Astrocyte (in vitro differentiated cells and primary cell): ENCODE measurements at places on chromosomes 12 and 14.

- no peak for DNase-seq
These were observed 21.9 kb downstream of the TMEM132C start for GRCh38 chr12:128288896-128289295.

GRCh38 chr14:67490196-67490595, 1.7 kb upstream of the TMEM229B start:
- DNase-seq = no peak

GRCh38 chr12:122423258-122424165, 1.0 kb upstream of the CLIP1 start:
- DNase-seq = peak; percentile 49

- DNase-seq = peak; percentile 23
These were observed 229.3 kb upstream of the LHX5 start for GRCh38 chr12:113700943-113701342.

DNA sequence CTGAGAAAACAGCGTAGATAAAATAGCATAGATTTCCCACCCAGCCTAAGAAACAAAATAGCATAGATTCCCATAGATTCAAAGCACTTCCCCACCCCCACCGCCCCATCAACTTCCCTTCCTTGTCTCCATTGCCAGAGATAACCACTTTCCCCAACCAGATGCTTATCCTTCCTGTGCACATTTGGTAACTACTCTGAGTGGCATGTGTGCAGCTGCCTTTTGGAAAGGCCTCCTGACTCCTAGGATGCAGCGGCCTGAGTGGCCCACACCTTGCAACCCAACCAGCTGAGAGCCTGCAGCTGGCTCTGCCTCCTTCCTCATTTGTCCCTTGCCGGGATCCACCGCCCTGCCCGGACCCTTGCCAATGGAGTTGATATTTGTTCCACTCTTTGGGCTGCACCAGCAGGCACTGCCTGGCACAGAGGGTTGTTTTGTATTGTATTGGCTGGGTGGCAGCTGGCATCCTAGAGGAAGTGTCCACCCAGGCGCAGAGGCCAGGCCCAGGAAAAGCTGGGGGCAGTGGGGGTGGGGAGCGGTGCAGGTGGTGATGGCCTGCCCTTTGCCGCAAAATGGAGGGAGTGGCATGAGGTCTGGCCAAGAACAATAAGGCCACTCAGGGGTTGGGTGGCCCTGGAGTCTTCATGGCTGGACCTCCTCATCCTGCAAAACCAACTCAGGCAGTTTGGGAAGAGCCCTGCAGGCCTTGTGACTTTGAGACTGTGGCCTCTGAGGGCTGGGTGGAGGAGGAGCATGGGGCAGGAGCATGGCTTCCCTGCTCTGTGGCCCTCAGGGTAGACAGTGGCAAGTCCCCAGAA, 4.9 kb downstream of the SLC48A1 start:
- DNase-seq = no peak

- no peak for DNase-seq
These were observed 120.2 kb downstream of the SAMD4A start for GRCh38 chr14:54686871-54687749.

DNA sequence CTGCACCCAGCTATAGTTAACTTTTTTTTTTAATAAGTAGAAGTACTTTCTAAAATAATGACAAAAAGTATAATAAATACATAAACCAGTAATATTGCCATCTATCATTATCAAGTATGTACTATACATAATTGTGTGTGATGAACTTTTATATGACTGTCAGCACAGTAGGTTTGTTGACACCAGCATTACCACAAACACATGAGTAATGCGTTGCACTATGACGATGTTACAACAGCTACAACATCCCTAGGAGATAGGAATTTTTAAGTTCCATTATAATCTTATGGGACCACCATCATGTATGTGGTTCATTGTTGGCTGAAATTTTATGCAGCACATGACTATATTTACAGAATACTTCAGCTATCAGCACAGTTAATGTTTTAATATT, 62.9 kb upstream of the VSX2 start:
- no peak for DNase-seq

DNA sequence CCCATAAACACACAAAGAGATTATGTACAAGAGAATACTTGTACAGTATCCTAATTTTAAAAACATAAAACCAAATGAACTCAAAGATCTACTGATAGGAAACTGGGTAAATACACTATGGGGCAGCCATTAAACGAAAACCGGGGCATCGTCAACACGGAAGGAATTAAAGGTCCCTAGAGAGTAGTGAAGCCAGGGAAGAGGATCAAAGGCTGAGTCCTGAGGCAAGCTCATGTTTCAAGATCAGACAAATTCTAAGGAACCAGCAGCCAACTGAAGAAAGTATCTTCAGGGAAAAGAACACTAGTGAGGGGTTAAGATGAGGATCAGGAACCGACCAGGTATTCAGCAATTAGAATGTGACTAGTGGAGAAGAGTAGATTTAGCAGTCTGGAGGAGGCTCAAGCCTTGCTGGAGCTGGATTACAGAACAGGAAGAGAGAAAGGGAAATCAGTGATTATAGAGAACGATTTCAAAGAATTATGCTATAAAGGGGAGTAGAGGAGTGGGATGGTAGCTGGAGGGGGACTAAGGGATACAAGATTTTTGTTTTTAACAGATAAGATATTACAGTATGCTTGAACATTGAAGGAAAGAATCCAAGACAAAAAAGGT, 23.7 kb downstream of the SEL1L start:
- DNase-seq = no peak

DNA sequence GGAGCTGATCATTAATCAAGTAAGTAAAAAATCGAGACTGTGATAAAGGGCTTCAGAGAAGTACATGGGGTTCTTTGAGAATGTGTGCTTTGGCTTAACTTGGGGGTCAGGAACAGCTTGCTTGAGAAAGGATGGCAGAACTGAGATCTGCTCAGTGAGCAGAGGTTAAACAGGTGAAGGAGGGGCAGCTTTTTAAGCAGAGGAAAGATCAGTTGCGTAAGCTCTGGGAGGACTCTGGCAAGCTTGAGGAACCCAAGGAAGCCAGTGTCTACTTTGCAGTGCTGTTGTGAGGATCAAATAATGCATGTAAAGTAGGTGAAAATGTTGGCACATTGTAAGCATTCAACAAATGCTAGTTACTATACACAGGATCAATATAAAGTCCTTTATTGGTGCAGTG, 30.6 kb downstream of the WIF1 start:
- no peak for DNase-seq

GRCh38 chr12:103546959-103547358, 40.1 kb upstream of the STAB2 start:
- no peak for DNase-seq

DNA sequence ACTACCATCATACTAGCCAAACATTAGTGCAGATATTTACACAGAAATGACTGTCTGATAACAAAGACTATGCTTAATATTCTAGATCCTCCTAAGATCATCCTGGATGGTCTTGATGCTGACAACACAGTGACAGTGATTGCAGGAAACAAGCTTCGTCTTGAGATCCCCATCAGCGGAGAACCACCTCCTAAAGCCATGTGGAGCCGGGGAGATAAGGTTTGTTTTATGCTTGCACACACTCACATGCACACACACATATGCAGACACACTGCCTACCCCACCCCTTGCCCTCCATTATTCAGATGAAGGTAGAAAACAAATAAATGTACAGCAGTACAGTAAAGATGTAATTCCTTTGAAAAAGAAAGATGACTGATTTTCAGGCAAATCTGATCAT, 44.4 kb upstream of the CHPT1 start:
- DNase-seq = no peak

DNA sequence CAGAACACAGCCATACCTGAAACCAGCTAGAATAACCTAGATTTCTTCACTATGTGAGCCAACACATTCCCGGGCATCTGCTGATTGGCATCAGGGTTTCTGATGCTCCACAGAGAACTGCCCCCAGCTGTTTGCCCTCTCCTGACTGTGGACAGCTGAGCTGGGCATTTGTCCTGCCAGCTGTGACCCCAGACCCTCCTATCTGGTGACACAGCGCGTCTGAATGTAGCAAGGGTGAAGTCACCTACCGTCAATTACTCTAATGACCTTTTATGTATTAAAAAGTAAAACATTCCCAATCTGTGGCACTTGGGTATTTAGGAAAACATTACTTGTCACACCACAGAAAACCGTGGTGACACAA, 29.7 kb upstream of the SFSWAP start:
- no peak for DNase-seq

GRCh38 chr12:57887631-57888408, 41.3 kb upstream of the CTDSP2 start:
- peak; percentile 66 for DNase-seq

DNA sequence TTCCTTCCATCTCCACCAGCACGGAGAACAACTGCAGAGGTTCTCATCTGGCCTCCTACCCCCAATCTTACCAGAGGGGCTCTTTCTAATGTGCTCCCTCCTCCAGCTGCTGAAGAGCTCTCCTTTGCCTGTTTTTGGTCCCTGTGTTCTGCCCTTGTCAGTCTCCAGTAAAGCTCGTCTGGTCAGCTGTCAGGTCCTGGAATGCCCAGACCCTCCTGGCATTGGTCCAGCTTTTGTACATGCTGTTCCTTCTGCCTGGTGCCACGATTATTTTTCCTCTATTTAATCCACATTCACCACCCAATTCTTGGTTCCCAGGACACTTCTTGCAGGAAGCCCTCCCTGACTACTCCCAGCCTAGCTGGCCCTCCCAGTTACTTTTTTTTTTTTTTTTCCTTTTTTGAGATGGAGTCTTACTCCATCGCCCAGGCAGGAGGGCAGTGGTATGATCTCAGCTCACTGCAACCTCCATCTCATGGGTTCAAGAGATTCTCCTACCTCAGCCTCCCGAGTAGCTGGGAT, 6.5 kb downstream of the SLC8B1 start:
- DNase-seq = no peak

DNA sequence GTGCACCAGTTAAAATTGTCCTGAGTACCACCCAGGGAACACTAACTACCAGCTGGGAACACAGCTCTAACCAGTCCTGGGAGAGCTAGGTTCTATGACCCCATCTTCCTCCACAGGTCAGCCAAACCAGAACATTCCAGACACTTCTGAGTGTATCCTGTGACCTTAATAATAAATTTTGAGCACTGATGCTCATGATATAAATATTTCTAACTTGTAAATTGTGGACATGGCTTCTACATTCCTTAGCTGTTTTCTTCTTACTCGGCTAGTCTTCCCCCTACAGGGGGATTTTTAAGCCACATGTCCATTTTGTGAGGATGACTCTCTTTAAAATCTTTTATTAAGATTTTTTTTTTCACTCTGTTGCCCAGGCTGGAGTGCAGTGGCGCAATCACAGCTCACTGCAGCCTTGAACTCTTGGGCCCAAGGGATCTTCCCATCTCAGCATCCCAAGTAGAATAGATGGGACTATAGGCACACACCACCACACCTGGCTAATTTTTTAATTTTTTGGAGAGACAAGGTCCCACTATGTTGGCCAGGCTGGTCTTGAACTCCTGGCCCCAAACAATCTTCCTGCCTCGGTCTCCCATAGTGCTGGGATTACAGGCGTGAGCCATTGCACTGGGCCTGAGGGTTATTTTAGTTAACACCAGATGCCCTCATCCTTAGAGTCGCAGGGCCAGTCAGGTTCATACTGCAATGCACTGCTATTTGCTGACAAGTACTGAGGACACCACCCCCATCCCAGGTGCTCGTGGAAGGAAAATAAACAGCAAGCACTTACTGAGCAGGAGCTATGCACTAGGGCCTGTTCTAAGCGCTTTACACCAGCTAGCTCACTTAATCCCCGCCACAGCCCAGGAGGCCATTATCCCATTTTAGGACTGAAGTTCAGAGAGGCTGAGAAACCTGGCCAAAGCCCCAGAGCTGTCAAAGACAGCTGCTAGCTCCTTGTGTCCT, 142.6 kb upstream of the NCOR2 start:
- DNase-seq = peak; percentile 81

GRCh38 chr12:21801522-21802288, 27.2 kb upstream of the KCNJ8 start:
- no peak for DNase-seq

- DNase-seq = no peak
These were observed 277.4 kb downstream of the CCER1 start for GRCh38 chr12:90677552-90677951.

- DNase-seq = no peak
These were observed 185.5 kb downstream of the FOXN3 start for GRCh38 chr14:89231426-89232113.

DNA sequence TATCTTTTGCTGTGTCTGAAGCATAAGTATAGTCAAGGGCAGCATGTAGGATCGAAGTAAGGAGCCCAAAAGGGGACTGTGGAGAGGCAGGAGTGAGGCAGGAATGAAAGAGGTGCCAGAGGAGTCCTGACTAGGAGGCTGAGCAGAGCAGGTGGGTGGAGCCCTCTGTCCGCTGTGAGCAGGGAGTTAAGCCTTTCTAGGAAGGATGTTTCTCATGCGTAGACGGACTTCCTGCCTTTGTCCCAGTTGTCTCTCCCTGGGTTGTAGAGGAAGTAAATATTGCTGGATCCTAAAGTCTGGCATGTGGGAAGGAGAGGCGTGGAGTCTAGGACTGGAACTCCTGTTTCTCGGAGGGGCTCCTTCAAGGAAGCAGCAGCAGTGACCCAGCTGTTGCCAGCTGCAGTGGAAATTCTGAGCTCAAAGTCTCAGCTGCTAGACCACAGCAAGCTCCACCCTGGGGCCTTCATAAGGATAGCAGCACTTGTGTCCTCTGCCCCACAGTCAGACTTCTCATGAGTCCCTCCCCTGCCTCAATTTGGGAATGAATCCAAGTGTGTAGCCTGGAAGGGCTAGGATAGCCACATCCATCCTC, 44.0 kb downstream of the RBMS2 start:
- peak; percentile 25 for DNase-seq

DNA sequence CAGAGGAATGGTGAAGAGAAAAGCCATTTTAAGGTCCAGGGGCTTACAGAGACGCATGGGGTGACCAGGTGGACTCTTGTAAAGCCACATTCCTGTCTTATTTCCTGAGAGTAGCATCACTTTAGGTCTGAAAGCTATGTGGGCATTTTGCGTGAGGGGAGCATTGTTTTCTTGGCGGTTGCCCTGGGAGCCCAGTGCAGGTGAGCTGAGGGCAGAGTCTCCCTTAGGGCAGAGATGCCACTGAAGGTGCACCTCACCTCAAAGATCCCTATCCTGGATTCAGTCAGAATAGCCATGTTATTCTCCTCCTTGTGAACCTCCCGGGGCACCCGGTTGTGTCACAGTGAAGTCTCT, 12.4 kb downstream of the GLRX5 start:
- DNase-seq = no peak

GRCh38 chr12:93889516-93890212, 212.5 kb downstream of the CRADD start:
- DNase-seq = no peak

GRCh38 chr12:91922139-91922538, 223.5 kb downstream of the BTG1 start:
- DNase-seq = no peak

GRCh38 chr14:45156067-45156466, 20.3 kb downstream of the FANCM start:
- DNase-seq = peak; percentile 23

- DNase-seq = no peak
These were observed 17.0 kb downstream of the CLEC14A start for GRCh38 chr14:38238878-38239277.
